RWPE2 (cell line): ENCODE measurements at places on chromosomes 3 and 15.

DNA sequence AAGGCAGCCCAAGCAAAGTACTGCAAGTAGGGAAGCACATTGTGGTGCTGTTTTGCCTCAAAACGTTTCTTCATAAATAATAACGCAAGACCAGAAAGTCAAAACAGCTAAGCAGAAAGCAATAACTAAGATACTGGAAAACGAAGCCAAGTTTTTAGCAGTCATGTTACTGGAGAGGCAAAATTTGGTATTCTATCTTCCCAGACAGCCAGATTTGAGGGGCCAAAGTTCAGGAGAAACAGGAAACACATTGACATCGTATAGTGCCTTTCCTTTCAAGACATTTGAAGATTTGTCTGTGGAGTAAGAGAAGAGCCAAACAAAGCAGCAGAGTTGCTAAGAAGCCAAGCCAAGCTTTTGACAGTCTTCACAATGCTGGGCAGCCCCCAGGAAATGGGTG, 843.6 kb upstream of the NECTIN3 start:
- no peak for DNase-seq

- DNase-seq = no peak
These were observed 389.7 kb upstream of the MDFIC2 start for GRCh38 chr3:70702132-70702531.

- DNase-seq = no peak
These were observed 967.8 kb upstream of the CFAP20DC start for GRCh38 chr3:60017631-60018030.

DNA sequence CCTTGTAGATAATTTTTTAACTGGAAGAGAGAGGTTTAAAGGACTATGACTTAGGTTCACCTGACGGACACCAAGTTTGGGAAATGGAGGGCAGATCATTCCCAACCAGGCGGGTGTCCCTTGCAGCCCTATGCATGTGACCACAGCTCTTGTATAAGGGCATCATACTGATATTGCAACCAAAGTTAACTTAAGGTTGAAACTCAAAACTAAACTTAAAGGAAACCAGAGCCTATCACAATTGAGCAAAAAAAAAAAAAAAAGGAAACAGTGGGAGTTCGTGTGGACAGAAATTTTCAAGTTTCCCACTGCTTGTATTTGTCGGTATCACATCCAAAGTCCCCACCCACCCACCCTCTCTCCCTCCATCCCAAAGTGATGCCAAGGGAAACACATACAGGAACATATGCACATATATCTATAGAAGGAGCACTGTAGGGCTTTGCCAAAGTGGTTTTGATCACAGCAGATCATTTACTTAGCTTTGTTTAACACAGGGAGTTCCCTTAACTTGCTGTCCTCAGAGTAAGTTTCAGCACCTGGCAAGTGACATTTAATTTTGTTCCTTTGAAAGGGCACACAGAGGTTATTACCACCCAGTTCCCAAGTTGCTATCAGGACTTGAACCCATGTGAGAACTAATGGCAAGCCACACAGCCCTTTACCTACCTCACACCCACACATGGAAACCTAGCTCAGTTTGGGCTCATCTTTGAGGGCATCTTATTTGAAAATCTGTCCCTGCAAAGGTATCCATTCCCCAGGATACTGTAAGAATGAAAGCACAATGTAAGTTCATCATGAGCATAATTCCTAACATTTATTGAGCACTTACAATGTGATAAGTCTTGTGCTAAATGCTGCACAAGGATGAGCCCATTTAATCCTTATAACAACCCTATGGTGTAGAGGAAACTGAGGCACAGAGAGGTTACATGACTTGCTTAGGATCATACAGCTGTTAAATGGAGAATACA, 204.5 kb upstream of the CMC1 start:
- no peak for DNase-seq

- no peak for DNase-seq
These were observed 37.8 kb downstream of the B3GALNT1 start for GRCh38 chr3:161067335-161067734.
